ENCODE measurements at places on chromosomes 16 and 17.

- no peak for DNase-seq
These were observed 184.9 kb downstream of the PARN start for GRCh38 chr16:14444979-14445810.

DNA sequence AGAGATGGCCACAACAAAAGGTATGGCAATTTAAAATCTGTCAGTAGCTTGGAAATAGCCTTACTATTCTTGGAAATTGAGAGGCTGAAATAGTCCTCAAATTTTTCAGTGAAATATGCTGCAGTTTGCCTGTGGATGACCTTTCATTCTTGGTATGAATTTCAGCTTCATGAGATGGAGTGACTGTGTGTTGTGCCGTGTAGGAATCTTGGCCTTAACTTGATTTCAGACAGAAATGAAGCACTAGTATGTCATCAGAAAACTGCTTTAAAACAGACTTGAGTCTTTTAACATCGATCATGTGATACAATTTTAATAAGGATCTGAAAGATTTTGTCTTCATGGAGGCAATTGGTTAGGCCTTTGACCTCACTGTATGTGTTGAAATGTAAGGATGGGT lies 247.2 kb downstream of the CNTNAP4 start:
- no peak for DNase-seq

- no peak for DNase-seq
These were observed 89.9 kb downstream of the C16orf78 start for GRCh38 chr16:49463529-49463928.

GRCh38 chr17:7130621-7131422 lies 16.2 kb upstream of the ASGR2 start:
- no peak for DNase-seq

DNA sequence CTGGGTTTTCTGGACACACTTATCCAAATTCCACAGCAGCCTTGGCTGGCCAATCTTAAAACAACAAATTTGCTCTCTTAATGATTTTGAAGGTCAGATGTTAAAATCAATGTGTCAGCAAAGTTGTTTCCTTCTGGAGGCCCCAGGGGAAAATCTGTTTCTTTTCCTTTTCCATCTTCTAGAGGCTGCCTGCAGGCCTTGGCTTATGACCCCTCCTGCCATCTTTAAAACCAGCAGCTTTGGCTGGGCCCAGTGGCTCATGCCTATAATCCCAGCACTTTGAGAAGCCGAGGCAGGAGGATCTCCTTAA lies 3.0 kb downstream of the LGALS9 start:
- DNase-seq, result no peak

GRCh38 chr16:84604477-84605013 lies 13.3 kb downstream of the COTL1 start:
- DNase-seq, result no peak

GRCh38 chr16:67161595-67162058 lies 1.9 kb downstream of the FBXL8 start:
- DNase-seq, result no peak

- DNase-seq, result no peak
These were observed at the start of gene DLX3 for GRCh38 chr17:49995055-49995738. Gene DLX3, minus strand, starts transcription at chr17:49995224. Its CDS starts 226 bp downstream, at chr17:49994998.

DNA sequence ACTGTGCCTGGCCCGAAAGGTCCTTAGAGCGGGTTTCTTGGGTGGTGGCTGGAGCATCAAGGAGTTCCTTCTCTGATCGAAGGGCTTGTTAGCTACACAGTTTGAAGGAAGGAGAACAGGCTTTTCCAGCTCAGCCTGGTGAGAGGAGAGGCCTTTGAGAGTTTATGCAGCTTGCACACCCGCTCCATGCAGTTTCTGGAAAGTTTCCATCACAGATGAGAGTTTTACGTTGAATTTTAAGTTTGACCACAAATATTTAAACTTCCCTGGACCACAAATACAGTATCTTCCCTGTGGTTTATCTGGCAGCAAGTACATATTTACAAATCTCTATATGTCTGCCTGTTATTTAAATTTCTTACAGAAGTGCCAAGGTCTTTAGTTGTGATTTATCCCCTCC lies 56.8 kb downstream of the HIC1 start:
- no peak for DNase-seq

DNA sequence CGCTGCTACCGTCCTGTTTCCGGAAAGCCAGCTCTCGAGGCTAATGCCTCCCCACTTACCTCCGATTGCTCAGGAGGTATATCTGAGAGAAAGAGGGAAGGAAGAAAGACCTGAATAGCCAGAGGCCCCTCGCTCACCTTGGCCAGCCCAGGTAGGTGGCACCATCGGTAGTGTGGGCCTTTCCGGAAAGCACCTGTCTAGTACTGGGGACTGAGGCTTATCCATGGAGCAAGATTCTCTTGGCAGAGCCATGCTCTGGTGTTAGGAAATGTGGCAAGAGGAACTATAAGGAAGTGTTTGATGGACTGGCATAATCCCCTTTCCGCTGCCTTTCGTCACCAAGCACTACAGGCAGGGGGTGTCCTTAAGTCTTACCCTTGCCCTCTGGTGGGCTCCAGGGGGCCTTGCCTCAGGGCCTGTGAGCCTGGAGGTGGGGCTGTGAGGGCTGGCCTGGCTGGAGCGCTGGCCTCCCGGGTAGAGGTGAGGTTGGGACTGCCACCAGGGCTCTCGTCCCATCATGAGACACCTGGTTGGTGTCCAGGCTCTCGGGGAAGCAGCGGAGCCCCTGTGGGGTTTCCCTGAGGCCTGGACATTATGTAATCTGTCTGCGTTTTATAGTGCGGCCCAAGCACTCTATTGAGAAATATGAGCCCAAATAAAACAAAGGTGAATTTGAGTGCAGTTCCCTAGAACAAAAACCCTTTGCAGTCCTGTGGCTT lies 2.9 kb downstream of the CMIP start:
- DNase-seq, result no peak

- DNase-seq, result no peak
These were observed 51.8 kb upstream of the AKAP1 start for GRCh38 chr17:57033296-57033695.

DNA sequence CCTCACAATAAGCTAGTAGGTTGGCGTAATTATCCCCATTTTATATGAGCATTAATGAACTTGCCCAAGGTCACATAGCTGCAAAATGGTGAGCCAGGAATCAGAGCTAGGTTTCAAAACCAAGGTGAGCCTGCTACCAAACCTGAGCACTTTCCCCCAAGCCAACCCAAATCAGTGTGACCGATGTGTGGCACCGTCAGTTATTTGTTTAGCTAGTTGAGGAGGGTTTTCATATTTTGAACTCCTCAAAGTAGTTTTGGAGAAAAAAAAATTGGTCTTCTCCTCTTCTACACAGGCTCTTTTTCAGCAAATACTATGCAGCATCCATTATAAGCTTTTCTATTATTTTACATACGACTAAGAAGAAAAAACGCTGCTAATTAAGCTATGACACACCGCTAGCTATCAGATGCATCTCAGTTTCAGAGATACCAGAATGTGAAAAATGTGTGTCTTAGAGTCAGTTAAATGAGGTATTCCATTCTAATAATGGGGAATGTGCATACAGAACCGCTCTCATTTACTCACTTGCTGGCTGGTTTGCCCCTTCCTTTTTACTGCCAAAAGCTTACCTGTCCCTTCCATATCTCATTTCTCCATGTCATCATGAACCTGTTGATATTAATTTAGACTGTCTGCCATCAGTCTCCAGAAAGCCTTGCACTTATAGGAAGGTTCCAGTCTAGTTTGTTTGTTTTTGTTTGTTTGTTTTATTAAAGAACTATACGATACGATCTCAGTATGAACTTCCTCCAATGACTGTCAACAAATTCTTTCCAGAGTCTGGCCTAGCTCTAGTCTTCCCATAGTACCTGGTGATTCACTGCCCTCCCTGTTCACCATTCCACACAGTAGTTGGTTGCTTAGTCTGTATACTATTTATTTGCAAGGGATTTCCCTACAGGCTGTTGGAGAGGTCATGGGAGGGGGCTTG lies 2.2 kb upstream of the TBX4 start:
- no peak for DNase-seq

DNA sequence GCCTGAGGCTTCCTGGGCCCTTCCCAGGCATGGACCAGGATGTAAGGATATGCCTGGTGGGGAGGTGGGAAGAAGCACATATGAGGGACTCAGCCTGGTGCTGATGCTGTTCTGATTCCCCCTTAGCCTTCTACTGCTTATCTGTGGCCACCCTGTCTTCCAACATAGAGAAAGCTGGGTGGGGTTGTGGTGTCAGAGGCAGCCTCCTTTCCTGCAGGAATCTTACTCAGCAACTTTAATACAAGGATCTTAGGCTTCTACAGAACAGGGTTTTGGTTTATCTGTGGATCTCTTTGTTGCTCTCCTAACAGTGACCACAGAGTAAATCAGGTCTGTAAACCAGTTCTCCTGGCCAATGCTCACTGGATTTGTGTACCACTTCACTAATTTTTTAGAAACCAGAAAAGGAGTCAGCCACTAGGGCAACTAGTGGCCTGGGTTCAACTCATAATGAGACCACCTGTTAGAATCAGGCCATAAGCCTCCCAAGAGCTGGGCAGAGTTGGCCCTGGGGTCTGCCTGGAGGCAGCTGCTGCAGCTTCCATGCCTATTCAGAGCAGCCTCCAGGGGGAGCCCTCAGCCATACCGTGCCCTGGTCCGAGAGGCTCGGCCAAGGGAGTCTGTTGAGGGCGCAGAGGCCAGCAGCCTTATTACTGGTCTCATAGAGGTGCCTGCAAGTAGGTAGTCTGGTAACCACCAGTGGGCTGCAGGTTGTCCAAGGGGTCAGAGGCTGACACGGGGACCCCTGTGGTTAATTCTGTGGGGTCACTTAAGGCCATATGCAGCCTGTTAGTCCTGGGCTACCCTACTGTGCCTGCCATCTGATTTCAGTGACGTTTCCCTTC lies 7.1 kb downstream of the HAS3 start:
- DNase-seq, result no peak

DNA sequence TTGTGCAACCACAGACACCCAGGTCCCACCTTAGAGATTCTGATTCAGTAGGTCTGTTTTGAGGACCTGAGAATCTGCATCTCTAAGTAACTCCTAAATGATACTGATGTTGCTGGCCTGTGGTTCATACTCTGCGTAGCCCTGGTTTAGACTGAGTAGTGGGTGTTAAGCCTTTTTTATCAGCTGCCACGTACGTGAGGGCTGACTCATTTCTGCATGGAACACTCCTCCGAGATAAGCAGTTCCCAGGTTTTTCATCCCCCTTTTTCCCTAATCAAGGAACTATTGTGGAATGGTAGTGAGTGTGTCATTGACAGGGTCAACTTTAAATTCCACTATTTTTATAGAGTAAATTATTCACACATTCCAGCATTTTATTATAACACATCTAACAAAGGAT lies 26.1 kb downstream of the CDRT4 start:
- no peak for DNase-seq

DNA sequence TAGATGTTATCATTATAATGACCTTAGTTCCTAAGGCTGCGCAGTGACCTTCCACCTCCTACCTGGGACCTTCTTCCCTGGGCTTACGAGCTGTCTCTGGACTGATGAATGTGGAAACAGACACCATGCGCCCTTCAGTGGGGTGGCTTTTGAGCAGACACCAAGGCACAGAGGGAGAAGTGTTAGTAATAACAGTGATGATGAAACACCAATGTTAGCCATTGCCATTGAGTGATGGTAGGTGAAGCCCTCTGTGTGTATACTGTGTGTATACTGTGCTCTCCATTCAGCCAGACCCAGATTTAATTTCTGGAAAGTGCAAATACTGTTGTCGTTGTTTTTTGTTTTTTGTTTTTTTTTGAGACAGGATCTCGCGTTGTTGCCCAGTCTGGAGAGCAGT lies 44.5 kb downstream of the CLEC16A start:
- no peak for DNase-seq

DNA sequence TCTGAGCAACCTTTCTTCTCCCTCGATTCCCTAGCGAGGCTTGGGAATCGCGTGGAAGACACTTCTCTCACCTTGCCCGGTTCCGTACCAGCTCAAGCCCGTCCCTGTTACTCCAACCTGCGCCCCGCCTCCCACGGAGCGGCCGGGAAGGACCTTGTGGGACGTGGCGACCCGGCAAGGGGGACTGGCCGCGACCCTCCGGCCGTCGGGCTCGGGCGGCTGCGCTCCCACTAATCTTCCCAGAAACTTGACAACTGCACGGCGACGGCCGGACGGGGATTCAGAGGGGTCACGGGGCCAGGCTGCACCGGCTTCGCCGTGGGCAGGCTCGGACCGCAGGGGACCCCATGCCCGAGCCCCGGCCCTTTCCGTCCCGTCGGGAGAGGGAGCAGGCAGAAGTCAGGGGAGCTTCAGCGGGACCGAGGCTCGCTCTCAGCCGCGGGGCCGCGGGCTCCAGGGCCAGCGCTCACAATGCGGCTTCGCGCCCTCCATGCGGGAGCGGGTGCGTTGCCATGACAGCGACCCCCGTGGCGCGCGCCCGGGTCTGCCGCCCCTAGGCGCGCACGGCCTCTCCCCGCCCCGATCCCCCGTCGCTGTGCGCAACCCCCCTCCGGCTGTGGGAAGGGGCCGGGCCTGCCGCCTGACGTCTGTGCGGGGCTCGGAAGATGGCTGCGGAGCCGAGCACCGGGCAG lies at the start of gene SGSM2:
Gene SGSM2, plus strand, starts transcription at position 650 of the 692 bp plus-strand sequence. CDS start 188 bp downstream, outside the sequence.
- DNase-seq, result no peak

GRCh38 chr16:85610059-85610445 lies 3.1 kb upstream of the GSE1 start:
- no peak for DNase-seq

DNA sequence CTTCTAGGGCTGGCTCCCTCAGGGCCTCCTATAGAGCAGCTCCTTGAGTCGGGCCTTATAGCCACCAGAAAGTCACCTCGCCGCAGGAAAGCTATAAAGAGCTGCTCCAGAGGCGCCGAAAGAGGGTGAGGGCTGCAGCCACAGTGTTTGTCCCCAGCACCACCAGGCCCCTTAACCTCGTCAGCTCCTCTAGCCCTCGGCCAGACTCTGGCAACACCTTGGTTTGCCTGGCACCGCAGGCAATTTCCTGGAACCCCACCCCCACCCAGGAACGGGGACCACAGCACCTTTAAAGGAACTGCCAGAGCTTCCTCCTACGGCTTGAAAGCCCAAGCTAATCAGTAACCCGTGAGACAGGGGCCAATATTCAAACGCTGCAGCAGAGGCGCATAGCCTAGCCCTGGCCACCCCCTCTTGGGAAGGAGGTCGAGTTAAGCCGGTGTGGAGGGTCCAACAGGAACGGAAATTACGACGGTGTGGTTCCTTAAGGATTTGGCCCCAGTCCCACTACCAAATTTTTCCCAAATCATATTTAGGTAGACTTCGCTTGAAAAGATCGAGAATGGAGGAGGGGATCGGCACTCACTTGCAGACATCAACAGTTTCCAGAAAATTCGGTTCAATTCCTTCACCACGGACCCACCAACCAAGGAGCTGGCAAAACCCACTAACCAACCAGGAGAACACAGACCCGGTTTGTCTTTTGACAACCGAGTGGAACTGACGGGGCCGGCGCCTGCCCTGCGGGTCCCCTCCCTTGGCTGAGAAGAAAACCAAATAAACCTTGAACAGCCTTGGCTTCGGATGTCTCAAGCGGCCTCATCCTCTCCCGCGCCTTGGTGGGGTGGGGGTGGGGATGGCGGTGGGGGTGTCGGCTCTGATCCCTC lies 3.0 kb downstream of the HOXB6 start:
- peak; percentile 76 for DNase-seq

GRCh38 chr16:85061566-85061965 lies 34.0 kb downstream of the KIAA0513 start:
- DNase-seq, result no peak

- no peak for DNase-seq
These were observed 698 bp downstream of the ACBD4 start for GRCh38 chr17:45135978-45136791.

GRCh38 chr17:44155488-44155887 lies 13.8 kb downstream of the HROB start:
- no peak for DNase-seq

Measured in spinal cord (tissue), 10 donors.